ENCODE measurements at places on chromosomes 7 and 10.

DNA sequence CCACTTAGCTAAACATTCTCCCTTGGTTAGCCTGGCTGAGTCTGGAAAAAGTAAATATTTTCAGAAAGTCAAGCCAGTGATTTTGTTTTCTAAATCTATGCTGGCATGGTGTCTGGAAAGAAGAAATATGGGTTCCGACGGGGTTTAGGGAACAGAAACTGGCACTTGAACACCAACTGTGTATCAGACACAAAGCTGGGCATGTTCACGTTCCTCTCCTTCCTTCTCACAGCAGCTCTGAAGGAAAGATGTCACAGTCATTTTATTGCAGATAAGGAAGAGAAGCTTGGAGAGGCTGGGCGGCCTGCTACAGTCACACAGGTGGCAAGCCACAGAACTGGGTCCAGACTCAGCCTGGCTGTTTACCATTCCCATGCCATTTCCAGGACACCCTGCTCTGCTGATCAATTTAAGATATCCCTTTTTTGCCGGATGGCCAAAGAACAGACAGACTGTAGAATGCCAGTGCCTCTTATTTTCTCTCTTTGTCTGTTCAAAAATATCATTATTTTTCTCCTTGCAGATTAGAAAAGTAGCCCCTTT is 118.8 kb downstream of the HERPUD2 start:
- no peak for DNase-seq

DNA sequence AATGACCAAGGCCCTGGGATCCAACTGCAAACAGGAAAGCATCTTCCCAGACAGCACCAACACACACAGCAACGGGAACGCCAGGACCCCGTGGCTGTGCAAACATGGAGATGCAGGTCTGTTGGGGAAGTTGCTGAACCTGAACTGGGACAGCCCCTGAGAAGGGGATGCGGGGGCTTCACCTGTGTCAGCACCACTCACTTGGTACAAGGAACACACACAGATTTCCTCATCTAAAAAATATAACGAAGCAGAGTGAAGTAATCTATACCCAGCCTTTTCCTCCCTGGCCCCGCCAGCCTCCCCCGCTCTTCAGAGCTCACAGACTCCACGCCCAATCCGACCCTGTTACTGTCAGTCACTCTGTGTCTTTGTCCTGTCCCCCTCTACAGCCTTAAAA is 93.0 kb downstream of the PTPRN2 start:
- no peak for DNase-seq

- no peak for DNase-seq
These were observed 31.4 kb downstream of the ZNF438 start for GRCh38 chr10:31000071-31000782.

DNA sequence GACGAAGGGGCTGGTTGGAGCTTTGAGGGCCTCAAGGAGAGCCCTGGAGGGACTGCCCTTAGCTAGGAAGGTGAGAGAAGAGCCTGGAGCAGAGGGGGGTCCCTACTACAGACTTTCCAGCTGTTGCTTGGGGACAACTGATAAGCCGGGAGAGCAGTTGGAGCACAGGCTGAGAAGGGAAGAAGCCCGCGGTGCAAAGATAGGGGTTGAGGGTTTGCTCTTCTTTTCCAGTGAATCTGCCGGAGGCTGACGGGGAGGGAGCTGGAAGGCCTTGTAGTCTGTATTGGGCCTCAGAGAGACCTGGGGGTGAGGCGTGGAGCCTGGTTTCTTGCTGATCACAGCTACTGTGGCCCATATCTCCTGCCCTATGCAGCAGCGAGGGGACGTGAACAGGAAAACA is 23.7 kb downstream of the CYP26A1 start:
- DNase-seq, result no peak

DNA sequence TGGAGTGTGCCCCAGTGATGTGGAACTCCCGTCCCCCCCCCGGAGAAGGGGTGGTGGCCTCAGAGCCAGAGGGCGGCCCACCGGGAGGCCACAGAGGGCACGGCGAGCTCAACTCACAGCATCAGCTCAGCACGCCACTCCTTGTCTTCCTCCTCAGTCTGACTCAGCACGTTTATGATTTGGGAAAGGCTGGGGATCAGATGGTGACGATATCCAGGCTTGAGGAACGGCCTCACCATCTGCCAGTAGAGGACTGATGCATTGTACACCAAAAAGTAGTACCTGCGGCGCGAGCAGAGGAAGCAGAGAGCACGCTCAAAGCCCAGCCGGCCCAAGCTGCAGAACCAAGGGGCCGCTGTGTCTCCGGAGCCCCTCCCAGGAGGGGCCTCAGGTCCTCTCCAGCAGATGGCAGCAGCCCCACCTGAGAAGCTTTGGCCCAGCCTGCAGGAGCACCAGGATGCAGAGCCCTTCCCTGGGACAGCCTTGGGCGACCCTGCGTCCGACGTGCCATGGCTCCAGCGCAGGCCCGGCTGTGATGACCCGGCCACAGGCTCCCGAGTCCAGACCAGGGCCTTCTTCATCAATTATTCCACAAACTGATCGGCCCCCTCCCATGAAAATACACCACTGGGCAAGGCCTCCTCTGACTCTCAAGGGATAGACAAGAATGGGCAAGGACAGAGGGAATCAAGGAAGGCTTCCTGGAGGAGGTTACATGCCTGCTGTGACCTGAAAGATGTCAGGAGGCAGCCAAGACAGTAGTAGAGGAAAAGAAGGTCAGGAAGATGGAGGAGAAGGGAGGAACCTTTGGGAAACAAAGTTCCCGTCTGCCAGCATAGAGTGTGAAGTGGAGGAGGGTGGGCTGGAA is 3.7 kb downstream of the CFAP46 start:
- DNase-seq, result no peak

GRCh38 chr7:100396421-100396982 is 23.2 kb downstream of the PILRA start:
- peak; percentile 65 for DNase-seq

- DNase-seq, result no peak
These were observed 28.0 kb downstream of the NIPSNAP2 start for GRCh38 chr7:55992346-55992745.

DNA sequence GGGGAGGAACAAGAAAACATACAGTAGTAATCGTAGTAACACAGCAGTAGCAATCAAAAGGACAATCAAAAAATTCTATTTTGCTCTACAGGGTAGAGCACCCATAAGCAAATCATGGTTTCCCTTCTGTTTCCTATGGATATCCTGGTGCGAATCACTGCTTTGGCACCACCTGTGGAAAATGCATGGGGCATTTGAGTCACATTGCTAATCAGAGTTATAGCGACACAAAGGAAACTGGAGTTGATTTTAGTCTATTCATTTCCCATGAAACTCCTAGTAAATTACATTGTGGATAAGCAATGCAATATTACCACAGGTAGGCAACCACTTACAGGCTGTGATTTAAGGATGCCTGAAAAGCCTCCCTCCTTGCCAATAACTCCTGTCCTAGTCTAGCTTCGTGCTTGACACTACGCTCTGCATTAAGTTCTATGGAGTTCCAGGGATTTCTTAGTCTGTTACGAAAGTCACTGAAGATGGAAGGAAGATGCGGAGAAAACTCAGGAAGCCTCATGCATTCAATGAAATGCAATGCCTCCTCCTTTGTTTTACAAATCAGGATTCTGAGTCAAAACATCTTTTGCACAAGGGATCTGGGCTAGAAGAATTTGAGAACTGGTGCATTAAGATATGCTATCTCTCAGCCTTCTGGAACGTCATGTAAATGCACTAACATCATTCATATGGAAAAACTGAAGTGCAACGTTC is 188.4 kb downstream of the DGKI start:
- no peak for DNase-seq

DNA sequence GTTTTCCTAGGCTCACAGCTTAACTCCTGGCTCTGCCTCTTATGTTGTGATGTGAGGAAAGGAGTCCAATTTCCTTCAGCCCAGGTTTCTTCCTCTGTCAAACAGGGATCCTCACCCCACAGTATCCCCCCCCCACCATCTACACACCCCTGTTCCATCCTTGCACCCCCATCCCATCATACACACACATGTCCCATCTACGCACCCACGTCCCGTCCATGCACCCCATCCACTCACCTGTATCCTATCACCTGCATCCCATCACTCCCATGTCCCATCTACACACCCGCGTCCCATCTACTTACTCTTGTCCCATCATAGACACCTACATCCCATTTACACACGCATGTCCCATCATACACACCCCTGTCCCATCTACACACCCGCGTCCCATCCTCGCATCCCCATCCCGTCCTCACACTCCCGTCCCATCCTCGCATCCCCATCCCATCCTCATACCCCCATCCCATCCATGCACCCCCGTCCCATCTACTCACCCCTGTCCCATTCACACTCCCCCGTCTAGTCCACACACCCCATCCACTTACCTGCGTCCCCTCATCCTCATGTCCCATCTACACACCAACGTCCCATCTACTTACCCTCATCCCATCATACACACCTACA is 117.3 kb downstream of the TRRAP start:
- DNase-seq, result no peak

DNA sequence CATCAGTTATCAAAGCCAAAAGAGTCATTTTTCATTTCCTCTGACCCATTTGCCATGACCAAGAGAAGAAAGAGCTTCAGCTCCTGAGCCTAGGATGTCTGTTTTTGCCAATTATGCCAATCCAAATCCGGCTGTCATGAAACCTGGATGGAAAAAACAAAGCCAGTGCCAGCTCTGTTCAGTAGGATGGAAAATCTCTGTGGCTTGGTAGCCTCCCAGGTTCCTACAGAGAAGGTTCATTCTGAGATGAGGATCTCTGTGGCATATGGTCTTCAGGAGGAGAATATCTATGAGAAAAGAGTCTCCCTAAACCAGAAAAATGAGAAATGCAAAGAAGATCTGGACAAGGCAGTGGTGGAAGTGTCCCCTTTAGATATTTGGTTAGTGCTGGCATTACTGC is 475.4 kb downstream of the CNTNAP2 start:
- no peak for DNase-seq

- DNase-seq, result no peak
These were observed 349.7 kb downstream of the KIF20B start for GRCh38 chr10:90051053-90051452.

- no peak for DNase-seq
These were observed 399.0 kb downstream of the DNAJB6 start for GRCh38 chr7:157735826-157736225.

Data from activated CD4-positive, alpha-beta T cell treated with anti-CD3 and anti-CD28 coated beads, Interleukin-2, amount 50 U/mL, for 24 hours (primary cell).